Lower leg skin (tissue), 4 donors: ENCODE measurements at places on chromosomes 5 and 9. TPM values are rescaled to one million over a fixed set of nuclear protein-coding genes. Genes with fewer than 3 reads are reported as not detected.

SHROOM1 gene
- 1.2 TPM for total RNA-seq

GABBR2 gene
- total RNA-seq = not detected

IL13 gene
- not detected for total RNA-seq

TEX53 gene
- total RNA-seq = not detected

ZNF484 gene
- total RNA-seq = 8.9 TPM

SPATA31D4 gene
- total RNA-seq = not detected
